Activated CD8-positive, alpha-beta memory T cell treated with anti-CD3 and anti-CD28 coated beads, Interleukin-2, amount 50 U/mL, for 4 hours (primary cell): ENCODE measurements at places on chromosomes 5 and 9.

- DNase-seq = no peak
Measured at GRCh38 chr5:41751867-41752266, 118.4 kb downstream of the OXCT1 start.

DNA sequence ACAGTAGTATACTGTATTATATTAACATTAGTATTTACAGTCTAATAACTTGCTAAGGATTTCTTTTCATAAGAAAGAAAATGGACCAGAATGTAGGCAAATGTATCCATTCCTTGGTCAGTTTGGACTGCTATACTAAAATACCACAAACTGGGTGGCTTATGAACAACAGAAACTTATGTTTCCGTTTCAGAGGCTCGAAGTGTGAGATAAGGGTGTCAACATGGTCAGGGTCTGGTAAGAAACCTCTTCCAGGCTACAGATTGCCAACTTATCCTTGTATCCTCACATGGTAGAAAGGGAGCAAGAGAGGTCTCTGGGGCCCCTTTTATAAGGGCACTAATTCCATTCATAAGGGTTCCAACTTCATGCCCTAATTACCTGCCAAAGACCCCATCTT, 9.2 kb upstream of the ESM1 start:
- DNase-seq = no peak

DNA sequence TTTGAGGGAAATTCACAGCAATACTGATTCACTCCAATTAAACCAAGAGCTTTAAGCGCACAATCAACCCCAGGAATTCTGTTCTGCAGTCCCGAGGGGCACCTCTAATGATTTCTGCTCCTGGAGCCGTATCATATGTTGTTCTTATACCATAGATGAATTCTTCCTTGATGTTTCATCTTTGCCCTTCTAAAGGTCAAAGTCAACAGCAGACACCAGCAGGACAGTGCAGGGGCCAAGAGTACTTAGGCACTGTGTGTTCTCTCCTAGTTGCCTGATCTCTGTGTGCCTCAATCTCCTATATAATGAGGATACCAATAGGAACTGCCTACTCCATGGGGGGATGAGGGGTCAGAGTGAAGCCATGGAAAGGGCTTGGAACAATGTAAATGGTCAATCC, 16.5 kb downstream of the EPB41L4B start:
- DNase-seq = no peak

DNA sequence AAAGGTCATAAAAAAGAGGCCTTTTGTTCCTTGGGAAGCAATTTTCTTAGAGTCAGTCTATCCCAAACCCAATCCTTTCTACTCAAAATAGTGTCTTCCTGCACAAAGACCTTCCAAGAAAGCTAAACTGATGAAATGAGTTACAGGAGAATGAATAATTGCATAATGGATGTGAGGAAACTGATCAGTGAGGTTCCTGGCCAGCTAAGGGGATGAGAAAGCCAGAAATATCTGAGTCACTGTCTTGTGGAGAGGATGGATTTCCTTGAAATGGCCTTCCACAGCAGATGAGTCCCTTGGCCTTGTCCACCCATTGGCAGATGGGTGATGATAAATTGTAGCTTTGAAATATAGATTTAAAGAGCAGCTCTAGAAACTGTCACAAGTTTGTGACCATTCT, 756.1 kb downstream of the DNAH5 start:
- no peak for DNase-seq

DNA sequence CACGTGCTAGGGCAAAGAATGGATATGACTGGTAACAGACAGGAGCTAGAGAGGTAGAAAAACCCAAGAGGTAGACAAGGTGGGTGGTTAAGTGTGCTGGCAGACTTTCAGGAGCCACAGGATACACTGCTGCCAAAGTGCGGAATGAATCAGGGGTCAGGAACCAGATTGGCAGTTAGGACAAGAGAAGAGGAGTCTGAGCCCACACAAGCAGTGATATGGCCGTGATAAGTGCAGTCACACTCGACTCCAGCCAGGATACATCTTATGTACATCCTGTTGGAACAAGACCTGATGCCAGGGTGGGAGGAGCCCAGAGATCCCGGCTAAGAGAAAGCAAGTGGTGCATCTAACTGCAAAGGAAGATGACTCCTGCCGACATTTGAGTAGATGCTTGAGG, 10.0 kb downstream of the SLIT3 start:
- DNase-seq = no peak

GRCh38 chr5:2489306-2489705, 262.2 kb downstream of the IRX2 start:
- no peak for DNase-seq

GRCh38 chr9:100229136-100229535, 123.6 kb downstream of the TEX10 start:
- DNase-seq = no peak

GRCh38 chr5:108700930-108701329, 46.8 kb upstream of the FER start:
- no peak for DNase-seq

DNA sequence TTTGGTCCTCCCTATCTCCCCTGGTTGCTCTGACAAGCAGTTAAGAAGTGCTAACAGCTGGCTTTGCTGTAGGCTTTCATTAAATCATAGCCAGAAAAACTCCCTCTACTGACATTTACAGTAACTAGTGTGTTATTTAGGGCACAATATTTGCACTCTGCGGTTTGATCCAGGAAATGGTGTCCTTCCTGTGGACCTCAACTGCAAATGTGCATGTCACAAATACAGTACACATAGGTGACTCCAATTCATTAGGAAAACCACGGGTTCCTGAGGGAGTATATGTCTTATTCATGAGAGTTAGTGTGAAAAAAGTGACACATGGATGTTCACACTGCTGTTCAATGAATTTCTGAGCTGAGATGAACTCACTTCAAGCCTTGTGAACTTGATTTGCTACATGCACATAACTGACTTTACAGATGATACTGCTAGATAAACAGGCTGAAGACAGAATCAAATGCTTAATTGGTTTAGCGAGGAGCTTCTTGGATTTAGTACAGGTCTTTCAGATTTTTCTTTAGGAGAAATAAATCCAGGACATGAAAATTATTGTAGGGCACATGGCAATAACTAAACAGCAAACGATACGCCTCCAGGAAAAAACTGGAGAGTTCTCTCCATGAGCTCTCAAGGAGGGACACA, 281.5 kb downstream of the EFNA5 start:
- no peak for DNase-seq

- DNase-seq = no peak
Measured at GRCh38 chr5:107958432-107958831, 287.7 kb upstream of the EFNA5 start.

- no peak for DNase-seq
Measured at GRCh38 chr9:91073049-91073810, 271.6 kb downstream of the SYK start.

- peak; percentile 24 for DNase-seq
Measured at GRCh38 chr5:78509884-78510769, 138.4 kb downstream of the LHFPL2 start.

DNA sequence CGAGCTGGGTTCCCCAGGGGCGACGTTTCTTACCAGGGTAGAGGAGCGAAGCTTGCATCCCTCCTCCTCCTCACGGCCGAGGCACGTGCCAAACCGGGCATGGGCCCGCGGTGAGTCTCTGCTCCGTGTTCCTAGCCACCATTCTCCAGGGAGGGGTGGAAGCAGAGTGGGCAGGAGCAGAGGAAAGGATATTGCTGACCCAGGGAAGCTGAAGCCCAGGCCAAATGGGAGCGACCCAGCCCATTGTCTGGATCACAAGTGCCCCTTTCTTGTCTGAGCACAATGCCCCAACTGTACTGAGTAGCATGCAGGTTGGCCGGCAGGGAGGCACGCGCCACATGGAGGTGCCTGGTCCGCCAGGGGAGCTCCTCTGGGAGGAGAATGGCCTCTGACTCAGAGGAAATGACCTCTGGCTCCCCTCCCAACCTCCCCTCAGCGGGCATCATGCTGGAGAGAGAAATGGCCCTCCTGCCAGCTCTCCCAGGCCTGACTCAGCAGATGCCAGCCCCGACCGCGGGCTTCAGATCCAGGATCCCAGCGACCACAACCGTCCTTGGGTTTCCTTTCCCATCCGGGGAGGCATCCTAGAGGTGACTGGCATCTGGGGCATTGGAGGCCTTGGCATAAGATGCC, 1.1 kb downstream of the PRR7 start:
- no peak for DNase-seq

DNA sequence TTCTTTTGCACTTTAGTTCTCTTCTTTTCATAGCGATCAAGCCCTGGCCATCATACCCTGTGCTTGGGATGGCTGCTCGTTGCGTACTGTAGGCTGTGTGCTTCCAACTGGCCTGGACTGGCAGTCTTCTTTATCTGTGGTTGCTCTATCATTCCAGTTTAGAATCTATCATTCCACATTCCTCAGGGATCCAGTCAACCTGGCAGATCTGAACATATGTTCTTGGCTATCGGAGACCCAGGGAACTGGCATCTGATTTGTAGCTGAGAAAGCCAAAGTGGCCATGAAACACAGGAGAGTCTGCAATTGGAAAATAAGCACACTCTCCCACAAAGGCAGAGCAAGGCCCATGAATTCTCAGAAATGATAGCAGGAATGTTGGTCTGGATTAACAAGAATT, 22.6 kb upstream of the SLC46A2 start:
- no peak for DNase-seq

GRCh38 chr9:20015427-20015931, 226.6 kb upstream of the SLC24A2 start:
- no peak for DNase-seq

- no peak for DNase-seq
Measured at GRCh38 chr5:103463261-103463660, 99.3 kb downstream of the NUDT12 start.

DNA sequence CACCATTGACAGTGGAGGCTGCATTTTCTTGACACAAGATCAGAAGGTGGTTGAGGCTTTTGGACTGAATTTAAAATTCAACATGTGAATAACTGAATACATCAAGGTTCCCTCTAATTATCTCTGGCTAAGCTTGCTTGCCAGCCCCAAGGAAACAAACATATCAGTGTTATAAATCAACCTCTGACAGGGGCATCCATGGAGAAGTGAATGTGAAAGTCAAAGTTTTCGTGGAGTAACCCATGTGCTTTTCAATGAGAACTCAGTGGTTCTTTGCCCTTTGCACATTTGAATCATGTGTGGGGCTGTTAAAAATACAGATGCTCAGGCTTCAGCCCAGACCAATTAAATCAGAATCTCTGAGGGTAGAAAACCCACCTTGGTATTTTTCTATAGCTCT, 128.9 kb downstream of the LRRC70 start:
- DNase-seq = no peak

GRCh38 chr9:95857896-95858295, 17.6 kb upstream of the ERCC6L2 start:
- DNase-seq = no peak

DNA sequence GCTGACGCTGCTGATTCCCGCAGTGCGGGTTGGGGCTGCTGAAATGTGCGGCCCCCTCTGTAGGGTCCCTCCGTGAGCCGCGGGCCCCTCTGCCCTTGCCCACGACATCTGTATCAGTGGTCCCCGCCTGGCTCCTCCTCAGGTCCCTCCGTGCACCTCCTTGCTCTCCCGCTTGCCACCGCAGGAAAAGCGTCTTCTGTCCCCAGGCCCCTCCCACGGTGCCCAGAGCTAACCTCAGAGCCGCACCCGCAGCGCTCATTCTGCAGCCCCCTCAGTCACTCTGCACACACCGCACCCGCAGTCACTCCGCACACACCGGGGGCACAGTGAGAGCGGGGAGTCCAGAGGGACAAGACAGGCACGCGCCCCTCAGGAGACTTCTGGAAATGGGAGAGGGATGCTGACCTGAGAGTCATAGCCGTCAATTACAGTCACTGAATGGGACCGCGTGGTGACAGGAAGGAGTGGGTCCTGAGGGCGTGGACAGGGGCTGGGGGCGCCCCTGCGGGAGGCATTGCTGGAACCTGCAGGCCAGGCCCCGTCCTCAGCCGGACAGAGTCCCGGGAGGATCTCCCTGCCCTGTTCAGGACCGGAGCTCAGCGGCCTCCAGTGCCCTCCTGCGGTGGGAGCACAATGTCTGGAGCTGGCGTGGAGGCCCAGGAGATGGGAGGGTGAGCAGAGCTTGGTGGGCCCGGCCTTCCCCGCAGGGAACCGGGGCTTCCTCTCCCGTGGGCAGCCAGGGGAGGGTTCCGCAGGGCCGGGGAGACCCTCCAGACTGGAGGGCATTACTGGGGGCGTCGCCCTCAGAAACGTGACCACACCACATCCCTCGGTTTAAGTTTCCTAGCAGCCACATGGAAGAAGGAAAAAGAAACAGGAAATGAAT, 66.1 kb upstream of the CTSL start:
- DNase-seq = no peak

GRCh38 chr9:27634879-27635278, 61.6 kb upstream of the C9orf72 start:
- no peak for DNase-seq

- no peak for DNase-seq
Measured at GRCh38 chr5:112143690-112144089, 275.4 kb downstream of the EPB41L4A start.

DNA sequence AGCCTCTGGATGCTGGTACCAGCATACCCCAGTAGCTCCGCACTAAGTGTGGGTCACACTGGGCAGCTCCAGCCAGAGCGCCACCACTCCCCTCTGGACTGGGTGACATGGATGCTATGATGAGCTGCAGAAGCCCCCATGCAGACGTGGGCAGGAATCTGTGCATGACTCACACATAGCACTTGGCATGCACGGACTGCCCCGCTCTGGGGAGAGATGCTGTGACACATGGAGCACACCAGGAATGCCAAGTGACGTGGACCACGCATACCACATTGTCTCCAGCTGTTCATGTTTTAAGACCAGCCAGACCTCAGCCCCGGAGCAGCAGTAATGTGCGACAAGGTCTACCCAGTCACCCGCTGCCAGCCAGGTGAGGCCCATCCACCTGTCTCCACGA, 64.1 kb downstream of the SEMA4D start:
- no peak for DNase-seq

GRCh38 chr5:160442824-160443431, 21.3 kb downstream of the PTTG1 start:
- no peak for DNase-seq

DNA sequence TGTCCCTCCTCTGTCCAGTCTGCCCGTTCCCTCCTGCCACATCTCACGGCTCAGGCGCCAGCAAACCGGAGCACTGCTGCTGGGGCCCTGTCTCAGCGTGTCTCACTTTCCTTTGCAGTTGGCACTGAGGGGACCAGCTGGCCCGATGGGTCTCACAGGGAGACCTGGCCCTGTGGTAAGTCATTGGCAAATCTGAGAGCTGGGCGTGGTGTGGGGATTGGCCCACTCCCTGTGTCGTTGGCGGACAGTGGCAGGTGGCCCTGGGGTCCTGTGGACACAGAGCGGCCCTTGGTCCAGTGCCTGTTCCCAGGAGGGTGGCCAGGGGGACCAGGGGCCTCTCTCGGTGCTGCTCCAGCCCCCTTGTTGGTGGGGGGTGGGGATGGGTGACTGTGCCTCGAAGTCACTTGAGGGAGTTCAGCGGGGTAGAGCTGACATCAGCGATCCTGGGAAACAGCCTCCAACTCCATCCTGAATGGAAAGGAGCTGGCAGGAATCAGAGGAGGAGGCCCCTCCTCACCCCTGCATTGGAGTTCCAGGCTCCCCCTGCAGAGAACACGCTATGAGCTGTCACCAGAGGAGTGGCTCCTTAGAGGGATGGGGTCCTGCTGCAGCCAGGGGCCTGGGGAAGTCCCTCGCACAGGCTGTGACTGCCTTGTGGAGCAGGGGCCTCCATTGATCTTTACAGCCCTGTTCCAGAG, 111.0 kb downstream of the COL5A1 start:
- no peak for DNase-seq
